SHP77 (cell line): ENCODE measurements at places on chromosomes 2 and 18.

DNA sequence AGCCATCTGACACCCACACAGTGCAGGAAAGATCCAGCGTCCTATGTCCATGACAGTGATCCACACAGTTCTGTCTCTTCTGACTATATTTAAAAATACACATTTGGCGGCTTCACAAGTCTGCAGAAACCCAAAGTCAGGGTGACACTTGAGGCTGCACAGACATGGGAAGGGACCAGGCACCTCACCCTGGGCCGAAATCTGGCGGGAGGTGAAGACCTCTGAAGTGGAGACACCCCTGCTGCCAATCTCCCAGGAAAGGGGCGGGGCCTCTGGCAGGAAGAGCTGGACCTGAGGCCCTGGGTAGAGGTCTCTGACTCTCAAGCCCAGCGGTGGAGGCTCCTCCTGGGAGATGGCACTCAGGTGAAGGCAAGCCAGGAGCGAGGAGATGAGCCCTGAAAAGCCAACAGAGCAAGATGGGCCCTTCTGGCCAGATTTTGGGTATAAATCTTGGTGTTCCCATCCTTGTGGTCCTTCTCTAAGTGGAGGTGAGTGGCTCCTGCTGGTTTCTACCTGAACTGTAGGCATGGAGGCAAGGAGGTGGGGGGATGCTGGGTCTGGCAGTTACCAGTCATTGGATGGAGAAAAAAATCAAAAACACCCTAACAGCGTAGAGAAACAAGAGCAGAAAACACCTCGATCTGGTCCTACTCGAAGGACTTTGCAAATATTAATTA lies 248.4 kb downstream of the HDAC4 start:
- no peak for DNase-seq

- DNase-seq, result peak; percentile 21
Measured at GRCh38 chr2:241798081-241798630, 10.8 kb upstream of the NEU4 start.

- DNase-seq, result no peak
Measured at GRCh38 chr2:106294182-106294581, 100.1 kb upstream of the UXS1 start.

DNA sequence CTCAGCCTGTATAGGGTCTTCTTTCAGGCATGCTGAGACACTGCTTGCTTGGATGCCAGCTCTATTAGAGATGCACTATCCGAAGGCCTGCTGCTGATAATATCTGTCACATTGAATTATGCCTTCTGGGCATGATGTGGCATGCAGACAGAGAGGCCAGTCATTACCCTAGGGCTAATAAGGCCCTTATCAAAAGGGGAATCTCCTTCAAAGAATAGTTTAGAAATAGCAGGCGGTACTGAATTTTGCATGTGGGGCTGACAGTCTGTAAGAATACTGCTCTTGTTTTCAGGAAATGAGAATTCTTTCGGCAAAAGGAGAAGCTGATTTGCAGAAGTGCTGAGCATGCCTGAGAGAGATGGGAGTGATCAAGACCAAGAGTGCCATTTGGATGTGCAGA lies 13.1 kb upstream of the LHCGR start:
- no peak for DNase-seq

- no peak for DNase-seq
Measured at GRCh38 chr2:113136828-113137775, 9.7 kb downstream of the IL1RN start.

GRCh38 chr2:71492112-71492511 lies 38.8 kb downstream of the DYSF start:
- DNase-seq, result no peak
